Lower lobe of right lung (tissue), 2 donors: ENCODE measurements at places on chromosomes 7 and 10. TPM values are rescaled to one million over a fixed set of nuclear protein-coding genes. Genes with fewer than 3 reads are reported as not detected.

DNA sequence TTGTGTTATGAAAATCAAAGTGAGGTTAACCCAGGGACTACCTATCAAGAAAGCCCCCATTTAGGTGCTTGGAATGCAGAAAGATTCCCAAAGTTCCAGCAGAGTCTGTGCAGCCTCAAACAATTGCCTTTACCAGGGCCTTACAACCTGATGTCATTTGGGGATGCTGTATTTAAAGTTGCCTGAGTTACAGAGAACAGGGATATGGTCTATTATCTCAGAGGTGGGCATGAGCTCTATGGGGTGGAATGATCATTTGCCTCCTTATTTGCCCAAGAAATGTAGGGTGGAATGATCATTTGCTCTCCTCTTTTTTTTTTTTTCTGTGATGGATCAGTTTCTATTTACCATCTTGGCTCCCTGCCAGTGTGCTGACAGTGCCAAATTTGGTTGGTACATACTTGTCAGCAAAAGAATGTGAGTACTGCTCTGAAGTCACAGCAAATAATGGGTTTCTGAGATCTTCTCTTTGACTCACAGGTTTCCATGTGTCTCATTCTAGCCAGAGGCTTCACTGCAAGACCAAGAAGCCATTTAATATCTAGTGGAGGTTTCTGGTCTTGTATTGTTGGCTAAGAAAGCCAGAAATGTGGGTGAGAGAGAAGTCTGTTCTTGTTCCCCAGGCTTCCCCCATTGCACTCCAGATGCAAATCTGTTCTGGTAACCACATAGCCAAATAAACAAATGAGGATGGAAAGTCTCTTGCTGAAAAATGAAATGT, 45.5 kb upstream of the ZNRF2 start:
- no peak overlapping the region for H3K27ac ChIP-seq
- DNase-seq = peak; percentile 73
- no peaks in the 10 kb centered on the region for H3K27me3 ChIP-seq
- no peak overlapping the region for H3K4me3 ChIP-seq

GRCh38 chr7:112584290-112584689, 103.5 kb downstream of the LSMEM1 start:
- no peaks in the 10 kb centered on the region for H3K36me3 ChIP-seq
- no peak overlapping the region for H3K27ac ChIP-seq
- DNase-seq = no peak
- no peaks in the 10 kb centered on the region for H3K27me3 ChIP-seq
- no peaks in the 10 kb centered on the region for H3K4me1 ChIP-seq

The NT5C2 gene
- total RNA-seq = 105 TPM

The TRPV5 gene
- total RNA-seq = not detected

The PROSER2 gene
- 18.0 TPM for total RNA-seq

The COBL gene
- 27.9 TPM for total RNA-seq
